ENCODE measurements at places on chromosomes 3 and 15.

- no peak for DNase-seq
Measured at GRCh38 chr3:11499144-11499543, 144.6 kb downstream of the VGLL4 start.

- no peak for DNase-seq
Measured at GRCh38 chr15:31609906-31610305, 283.3 kb downstream of the KLF13 start.

DNA sequence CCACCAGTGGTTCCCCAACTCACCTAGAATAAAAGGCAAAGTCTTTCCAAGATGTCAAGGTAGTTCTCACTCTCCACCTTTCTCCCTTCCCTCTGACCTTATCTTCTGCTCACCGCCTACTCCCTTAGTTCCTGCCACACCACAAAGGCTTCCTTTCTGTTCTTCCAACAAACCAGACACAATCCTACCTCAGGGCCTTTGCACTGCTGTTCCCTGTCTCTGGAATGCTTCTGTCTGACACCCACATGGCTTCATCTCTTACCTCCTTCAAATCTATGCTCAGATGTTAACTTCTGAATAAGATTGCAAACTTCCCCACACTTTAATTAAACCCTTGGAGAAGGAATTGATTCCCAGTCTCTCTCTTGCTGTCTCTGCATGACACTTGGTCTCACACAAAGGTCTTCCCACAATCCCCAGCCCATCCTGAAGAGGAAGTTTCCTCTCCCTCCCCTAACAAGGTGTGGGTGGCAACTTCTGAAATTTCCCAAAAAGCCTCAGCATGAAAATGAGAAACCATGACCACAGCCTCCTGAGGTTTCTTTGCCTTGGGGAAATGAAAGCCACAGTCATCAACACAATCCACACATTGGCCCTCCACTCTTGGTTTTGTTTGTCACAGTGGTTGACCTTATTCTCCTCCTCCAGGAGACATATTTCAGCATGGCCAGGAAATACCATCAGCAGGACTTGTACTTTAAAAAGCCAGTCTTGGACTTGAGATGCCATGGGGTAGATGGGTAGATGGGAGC lies 3.0 kb upstream of the RYK start:
- DNase-seq, result no peak

GRCh38 chr3:24060055-24060454 lies 115.0 kb downstream of the NR1D2 start:
- DNase-seq, result no peak

DNA sequence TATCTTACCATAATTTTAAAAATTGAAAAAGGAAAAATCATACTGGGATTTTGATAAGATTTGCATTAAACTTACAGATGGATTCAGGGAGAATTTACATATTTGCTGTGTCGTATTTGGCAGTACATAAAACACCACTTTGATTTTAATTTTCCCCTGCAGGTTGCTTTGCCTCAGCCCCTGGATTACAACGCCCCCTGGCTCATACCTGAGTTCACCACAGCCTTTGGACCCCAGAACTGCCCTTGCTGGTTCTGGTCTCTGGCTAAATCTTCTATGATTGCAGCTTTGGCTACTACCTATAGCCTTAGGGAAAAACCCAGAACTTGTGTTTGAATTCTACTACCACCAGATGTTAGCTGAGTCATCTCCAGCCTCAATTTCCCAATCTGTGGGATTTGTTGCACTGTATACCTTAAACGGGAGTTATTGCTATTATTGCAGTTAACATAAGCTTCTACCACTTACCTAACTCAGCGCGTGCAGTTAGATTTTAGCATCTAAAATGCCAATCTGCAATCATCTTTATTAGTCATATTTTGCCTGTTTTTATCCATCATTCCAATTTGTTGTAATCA lies 315.7 kb upstream of the GADL1 start:
- no peak for DNase-seq

All from stimulated activated CD4-positive, alpha-beta T cell treated with anti-CD3 and anti-CD28 coated beads, Interleukin-4, amount 100 ng/mL, for 24 hours (primary cell).